Stimulated activated CD8-positive, alpha-beta memory T cell treated with anti-CD3 and anti-CD28 coated beads, Interleukin-4, amount 100 ng/mL, for 4 hours (primary cell): ENCODE measurements at places on chromosomes 7 and 10.

- no peak for DNase-seq
Observed at GRCh38 chr7:3922175-3922635, 621.2 kb downstream of the SDK1 start.

DNA sequence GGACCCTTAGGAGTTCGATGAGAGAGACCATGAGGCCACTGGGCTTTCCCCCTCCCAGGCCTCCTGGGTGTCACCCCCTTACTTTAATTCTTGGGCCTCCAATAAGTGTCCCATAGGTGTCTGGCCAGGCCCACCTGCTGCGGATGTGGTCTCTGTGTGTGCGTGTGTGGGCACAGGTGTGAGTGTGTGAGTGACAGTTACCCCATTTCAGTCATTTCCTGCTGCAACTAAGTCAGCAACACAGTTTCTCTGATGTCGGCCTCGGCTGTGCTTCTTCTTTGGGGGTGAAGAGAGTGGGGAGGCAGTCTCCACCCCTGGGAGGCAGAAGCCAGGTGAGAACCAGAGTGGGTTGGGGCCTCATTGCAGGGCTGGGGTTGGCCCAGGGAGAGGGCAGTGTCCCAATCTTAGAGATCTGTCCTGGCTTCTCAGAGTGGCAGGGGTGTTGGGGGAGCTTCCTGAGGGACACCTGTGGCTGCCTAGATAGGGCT lies 1.5 kb downstream of the PVRIG start:
- DNase-seq = peak; percentile 58

GRCh38 chr10:126533644-126534043 lies 136.8 kb downstream of the C10orf90 start:
- DNase-seq = no peak

DNA sequence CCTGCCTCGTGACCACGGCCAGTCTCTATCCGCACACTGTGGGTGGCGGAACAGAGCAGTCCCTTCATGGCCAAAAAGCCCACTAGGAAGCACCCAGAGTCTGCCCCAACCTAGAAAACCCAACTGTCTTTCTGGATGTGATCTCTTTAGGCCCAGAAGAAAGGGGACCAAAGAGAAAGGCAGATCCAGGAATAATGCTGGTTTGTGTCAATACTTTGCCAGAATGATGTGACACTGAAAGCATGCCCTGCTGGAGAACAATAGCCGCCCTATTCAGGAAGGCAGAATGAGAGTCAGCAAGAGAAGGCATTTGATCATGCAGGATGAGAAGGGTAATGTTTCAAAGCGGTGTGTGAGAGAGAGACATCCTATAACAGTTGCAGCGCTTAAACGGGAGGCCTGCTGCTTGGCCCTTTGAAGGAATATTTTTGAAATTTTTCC lies 274.7 kb downstream of the USP6NL start:
- DNase-seq = no peak

- no peak for DNase-seq
Observed at GRCh38 chr10:70615784-70616522, 13.4 kb upstream of the PRF1 start.

DNA sequence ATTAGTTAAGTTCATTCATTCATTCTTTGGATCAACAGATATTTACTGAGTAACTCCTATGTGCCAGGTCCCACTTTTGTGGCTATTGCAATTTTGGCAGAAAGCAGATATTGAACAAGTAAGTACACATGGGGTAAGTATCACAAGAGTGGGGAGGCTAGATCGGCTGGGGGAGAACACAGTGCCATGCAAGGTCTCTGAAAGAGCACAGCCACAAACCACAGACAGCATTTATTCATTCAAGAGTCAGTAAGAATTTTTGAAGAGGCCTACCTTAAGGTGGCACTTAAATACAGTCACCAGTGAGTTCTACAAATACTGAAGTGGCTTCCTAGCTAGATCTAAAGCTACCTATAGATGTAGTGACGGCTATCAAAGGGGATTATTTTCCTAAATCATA lies 304.2 kb downstream of the RNLS start:
- no peak for DNase-seq

- no peak for DNase-seq
Observed at GRCh38 chr10:96023168-96023567, 20.2 kb upstream of the CCNJ start.

DNA sequence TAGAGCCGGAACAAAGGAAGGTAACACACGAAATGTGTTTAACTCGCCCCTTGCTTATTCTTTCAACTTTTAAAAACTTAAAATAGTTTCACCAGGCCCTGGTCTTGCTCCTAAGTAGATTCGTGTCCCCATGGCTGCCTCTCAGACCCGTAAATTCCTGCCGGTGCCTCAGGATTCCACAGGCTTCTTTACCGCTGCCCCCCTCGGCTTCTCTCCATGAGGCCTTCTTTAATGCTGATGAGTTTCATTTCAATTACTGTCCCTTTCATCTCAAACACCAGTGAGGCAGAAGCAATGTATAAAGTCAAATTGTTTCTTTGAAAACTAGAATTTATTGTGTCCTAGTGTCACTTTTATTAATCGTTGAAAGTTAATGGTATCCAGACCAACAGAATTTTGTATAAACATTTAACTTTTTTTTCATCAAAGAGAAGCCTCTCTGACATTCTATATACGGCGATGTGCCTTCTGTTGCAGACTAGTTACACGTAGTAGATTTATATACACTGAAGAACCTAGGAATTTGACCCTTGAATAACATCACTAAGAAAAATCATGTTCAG lies 225.2 kb downstream of the C7orf25 start:
- DNase-seq = no peak

GRCh38 chr7:26356929-26357798 lies 65.5 kb downstream of the SNX10 start:
- no peak for DNase-seq

DNA sequence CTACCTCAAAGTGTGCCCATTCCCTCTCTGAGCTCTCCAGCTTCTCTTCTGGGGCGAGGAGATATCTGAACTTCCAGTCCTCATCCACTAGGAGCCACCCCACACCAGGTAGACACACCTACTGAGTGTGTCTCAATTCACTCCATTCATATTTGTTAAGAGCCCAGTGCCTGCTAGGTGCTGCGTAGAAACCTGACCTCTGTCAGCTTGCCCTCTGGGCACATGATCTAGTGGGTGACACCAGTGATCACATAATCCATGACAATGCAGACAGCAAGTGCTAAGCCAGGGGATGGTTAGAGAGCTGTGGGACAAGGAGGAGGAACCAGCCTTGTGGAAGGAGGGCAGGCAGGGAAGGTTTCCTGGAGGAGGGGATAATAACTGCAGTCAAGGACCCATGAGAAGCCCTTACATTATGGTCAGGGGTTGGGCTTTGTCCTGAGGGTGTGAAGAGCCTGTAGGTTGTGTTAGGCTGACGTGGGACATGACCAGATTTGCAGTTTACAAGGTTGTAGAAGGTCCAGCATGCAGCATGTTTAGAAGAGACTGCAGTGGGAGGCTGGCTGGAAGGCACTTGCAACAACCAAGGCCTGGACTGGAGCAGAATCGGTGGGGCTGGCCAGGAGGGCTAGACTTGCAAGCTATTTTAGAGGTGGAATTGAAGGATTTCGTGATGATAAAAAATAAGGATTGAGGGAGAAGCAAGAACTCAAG lies 81.8 kb downstream of the COL13A1 start:
- DNase-seq = no peak

DNA sequence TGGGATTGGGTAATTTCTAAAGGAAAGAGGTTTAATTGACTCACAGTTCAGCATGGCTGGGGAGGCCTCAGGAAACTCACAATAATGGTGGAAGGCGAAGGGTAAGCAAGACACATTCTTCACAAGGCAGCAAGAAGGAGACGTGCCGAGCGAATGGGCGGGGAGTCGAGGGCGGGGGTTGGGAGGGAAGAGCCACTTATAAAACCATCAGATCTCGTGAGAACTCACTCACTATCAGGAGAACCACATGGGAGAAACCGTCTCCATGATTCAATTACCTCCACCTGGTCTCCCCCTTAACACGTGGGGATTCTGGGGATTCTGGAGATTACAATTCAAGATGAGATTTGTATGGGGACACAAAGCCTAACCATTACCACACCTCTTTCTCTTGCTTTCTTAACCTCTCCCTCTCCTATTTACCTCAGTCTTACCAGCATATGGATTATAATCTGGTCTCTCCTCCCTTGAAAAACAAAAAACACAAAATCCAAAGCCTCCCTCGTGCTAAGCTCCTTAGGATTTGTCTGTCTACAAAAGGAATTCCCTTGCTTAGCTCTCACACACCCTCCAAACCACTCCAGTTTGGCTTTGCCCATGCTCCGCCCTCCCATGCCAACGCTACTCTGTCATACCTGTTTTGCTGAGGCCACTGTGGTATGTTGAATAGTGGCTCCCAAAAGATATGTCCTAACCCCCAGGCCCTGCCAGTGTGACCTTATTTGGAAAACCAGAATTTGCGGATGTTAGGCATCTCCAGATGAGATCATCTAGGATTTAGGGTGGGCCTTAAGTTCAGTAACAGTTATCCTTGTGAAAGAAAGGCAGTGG lies 19.6 kb upstream of the EFCAB10 start:
- no peak for DNase-seq

DNA sequence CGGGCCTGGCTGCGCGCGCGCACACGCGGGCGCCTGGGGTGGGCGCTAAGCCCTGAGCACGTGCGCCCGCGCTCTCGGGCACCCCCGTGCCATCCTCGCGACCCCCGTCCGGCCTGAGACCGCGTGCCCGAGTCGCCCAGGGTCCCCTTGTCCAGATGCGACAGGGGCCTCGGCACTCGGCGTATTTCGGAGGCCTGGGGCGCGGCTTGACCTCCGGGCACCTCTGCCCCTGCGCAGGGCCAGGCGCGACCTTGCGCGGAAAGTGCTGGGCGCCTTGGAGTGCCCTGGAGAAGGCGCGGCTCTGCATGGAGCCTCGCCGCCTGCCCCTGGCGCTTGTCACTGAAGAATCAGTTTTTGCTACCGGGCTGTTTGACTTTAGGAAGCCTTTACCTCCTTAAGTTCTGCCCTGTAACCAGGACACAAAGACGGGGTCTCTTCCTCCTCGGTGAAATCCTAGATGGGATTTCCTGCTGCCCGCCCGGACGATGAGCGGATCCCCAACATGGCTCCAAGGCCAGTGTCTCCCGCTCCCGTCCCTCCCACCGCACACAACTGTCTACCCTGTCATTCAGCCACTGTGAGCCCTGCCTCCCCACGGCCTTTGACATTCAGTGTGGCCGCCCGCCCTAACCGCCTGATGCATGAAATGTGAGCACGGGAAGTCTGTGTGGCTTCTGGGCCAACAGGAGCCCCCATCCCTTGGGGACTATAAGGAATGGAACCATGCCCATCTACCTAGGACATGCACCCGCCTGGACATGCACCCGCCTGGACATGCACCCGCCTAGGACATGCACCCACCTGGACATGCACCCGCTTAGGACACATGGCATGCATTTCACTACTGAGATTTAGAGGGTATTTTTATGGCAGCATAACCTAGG lies 1.1 kb upstream of the STK32C start:
- DNase-seq = no peak

GRCh38 chr7:123154231-123154860 lies 45.4 kb downstream of the SLC13A1 start:
- no peak for DNase-seq
